ENCODE measurements at places on chromosomes 2 and 18.

DNA sequence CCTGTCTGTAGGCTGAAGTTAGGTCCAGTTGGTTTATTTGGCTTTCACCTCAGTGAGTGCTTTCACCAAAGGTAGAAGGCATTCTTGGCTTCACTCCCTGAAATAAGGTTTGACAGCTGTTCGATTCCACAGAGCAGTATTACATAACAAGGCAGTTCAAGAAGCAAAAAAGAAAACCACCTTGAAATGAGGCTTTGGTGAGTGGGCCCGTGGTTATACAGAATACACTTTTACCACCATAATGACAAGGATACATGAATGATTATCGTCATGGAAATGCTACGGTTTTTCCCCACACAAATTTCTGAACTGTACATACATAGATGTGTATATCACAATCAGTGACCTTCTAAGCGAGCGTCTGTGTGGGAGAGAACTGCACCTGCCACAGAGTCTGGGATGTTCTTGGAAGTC is 80.0 kb upstream of the CHRNA1 start:
- DNase-seq = no peak

- DNase-seq = no peak
Observed at GRCh38 chr2:165406173-165406572, 63.3 kb upstream of the CSRNP3 start.

DNA sequence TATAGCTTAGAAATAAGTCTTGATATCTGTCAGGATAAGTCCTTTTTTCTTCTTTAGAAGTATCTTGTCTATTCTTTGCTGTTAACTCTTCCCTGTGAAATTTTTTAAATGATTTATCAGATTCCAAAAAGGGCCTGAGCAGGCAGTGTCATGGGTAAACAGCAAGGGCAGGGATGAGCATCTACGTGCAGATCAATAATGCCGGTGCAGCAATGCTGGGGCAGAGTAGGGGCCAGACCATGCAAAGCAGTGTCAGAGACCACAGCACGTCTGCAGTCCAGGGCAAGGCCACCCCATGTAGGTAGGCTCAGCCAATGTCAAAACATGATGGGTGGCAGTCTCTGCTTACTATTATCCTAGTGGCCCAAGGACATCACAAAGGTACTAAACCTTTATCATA is 182.2 kb downstream of the TMEM247 start:
- DNase-seq = no peak

DNA sequence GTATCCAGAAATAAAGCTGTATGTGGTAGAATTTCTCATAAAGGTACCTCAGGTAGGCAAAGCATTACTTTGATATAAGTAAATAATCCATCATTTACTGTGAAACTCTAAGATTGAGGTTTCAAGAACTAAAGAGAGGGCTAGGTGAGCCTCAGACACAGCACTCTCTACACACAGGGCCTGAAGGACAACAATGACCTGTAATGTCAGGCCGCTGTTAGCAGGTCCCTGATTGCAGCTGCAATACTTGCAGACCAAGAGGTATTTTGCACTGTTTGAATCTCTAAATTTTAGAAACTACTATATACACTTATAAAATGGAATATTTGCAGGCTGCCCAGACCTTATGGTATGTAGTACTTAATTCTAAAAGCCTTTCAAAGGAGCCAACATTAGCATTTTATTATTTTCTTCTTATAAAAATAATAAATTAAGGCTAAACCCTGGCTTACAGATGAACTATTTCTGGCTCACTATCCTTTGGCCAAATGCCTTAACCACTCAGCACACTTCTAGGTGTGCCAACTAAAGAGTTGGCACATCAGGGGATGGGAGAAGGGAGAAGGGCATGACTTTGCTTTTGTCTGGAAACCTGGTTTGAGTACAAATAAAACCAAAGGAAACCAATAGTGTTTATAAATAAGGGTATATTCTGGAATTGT is 66.7 kb upstream of the SLC39A10 start:
- DNase-seq = no peak

DNA sequence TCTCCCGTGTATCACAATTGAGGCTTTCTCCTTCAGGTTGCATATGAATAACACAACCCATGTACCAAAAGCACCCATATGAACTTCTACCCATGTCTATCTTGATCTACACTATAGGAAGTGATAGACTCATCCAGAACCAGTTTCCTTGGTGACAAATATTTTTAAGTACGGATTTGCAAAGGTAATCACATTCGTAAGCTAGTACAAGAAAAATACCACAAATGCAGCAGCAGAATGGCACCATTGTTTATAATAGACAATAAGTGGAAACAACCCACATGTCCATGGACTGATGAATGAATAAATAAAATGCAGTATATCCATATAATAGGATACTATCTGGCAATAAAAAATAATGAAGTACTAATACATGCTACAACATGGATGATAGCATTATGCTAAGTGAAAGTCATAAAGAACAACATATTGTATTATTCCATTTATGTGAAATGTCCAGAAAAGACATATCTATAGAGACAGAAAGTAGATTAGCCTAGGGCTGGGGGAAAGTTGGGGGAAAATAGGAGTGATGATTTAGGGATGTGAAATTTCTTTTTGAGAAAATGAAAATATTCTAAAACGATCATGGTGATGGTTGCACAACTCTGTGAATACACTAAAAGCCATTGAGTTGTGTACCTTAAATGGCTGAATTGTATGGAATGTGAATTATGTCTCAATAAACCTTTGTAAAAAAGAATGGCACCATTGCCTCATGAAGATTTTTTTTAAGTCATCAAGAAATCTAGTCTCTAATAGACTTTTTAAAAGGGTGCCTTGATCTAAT is 3.4 kb upstream of the CCDC88A start:
- peak; percentile 78 for DNase-seq

DNA sequence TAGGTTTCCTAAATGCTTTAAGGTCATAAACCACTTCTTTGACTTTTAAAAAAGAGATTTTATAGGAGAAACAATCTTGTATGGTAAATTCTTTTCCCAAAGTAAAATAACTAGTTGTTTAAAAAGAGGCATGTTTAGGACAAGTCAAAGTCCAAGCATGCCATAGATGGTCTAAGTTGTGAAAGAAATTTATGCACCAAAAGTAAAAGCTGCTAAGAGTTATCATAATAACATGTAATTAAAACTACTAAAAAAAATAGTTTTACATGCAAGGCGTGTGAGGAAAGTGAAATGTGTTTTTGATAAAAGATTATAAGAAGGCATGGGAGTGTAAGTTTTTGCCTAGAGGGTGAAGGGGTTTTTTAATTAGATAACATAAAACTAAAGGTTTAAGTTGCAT is 22.5 kb downstream of the FAM210A start:
- DNase-seq = no peak

DNA sequence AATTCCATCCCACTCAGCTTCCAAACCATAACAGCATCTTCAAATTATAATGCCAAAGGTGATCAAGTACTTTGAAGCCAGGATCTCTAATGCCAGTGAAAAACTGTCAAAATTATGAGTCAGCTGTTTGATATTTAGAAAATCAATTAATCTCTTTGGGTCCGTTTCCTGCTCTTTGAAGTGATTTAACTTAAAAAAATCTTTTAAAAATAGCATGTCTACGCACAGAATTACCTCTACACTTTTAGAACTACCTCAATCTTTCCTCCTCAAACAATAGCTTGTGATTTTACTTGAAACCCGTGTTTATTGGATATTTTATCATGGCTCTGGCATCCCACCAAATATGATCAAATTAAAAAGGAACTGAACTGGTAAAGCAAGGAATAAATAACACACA is 31.3 kb upstream of the TANK start:
- DNase-seq = no peak

DNA sequence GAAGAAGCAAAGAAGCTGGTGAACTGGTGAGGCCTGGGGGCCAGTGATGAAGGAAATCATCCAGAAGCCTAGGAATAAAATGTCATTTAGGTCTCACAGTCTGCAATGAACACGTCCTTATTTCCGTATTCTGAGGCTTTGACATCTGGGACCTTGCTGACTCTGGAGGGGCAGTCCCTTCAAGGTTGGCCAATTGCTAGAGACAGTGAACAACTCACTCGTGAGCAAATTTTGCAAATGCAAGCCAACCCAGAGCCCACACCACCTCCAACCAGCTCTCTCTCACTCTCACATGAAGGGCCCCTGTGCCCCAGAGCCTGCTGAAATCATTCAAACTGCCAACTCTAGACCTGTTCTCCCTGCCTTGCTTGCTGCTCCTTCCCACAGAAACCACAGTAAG is 279.1 kb upstream of the LYPD1 start:
- no peak for DNase-seq

GRCh38 chr2:22887845-22888244 is 497.1 kb upstream of the KLHL29 start:
- DNase-seq = no peak

DNA sequence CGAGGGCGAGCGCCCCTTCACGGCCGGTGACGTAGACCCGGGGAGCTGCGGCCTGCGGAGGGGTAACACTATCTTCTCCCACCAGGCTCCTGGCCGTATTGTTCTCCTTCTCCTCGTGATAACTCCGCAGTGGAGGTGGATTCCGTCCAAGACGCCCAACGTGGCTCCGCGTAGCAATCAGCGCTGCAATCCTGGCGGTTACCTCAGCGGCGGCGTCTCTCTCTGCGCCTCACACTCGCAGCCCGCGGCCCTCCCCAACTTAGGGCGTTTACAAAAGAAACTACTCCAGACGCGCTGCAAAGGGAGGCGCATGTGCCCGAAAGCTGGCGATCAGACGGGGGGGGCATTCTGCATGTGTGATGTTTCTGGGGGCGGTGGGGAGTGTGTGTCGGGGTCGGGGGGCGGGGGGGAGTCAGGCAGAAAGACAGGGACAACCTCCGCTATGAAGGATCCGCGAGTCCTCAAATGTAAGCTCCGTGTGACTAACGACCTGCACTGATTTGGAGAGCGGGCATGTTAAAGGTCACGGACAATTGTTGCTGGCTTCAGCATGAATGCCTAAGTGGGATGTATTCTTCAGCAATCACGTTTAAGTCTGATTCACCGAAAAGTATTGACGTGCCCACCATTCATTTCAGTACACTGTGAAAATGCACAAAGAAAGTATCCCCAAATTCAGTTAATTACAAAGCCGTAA is 1.3 kb upstream of the ZNF516 start:
- DNase-seq = peak; percentile 78

- DNase-seq = no peak
Observed at GRCh38 chr2:63055226-63056106, 4.8 kb downstream of the OTX1 start.

GRCh38 chr18:25278394-25278793 is 73.6 kb downstream of the ZNF521 start:
- no peak for DNase-seq

DNA sequence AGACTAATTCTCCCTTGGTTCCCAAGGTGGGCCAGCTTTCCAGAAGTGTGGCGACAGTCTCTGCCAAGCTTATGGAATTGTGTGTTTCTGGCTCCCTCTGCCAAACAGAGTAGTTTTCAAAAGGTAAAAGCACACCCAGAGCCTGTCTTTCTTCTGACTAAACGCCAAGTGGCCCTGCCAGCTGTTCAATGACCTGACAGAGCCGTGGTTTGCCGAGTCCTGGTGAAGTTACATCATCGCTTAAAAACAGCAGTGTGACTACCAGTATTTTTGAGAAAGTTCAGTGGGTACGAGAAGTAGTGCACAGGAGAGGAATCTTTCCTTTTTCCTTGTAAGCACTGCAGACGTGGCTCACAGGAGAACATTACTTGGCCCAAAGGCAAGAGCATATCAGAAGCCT is 1.9 kb downstream of the PER2 start:
- DNase-seq = no peak

- no peak for DNase-seq
Observed at GRCh38 chr2:238238311-238238765, 1.5 kb downstream of the HES6 start.

DNA sequence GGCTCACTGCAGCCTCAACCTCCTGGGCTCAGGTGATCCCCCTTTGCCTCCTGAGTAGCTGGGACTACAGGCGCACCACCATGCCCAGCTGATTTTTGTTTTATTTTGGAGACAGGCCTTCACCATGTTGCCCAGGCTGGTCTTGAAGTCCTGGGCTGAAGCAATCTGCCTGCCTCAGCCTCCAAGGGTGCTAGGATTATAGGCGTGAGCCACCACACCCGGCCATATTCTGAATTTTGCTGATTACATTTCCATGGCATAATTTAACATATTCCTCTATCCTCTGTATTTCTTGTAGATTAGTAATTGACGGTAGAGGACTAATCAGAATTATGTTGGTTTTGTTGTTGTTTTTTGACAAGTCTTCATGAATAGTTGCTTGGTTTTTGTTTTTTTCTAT is 50.6 kb downstream of the MEX3C start:
- DNase-seq = no peak

DNA sequence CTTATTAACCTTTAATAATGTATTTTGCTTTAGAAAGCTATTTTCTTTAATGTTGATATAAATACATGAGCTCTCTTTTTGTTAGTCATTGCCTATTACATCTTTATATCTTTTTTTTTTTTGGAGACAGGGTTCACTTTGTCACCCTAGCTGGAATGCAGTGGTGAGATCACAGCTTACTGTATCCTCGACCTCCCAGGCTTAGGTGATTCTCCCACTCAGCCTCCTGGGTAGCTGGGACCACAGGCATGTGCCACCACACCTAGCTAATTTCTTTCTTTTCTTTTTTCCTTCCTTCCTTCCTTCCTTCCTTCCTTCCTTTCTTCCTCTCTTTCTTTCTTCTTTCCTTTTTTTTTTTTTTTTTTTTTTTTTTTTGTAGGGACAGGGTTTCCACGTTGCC is 15.4 kb downstream of the NAB1 start:
- DNase-seq = no peak

GRCh38 chr18:41858761-41859555 is 96.1 kb upstream of the PIK3C3 start:
- no peak for DNase-seq

GRCh38 chr2:72220170-72220569 is 72.5 kb upstream of the CYP26B1 start:
- no peak for DNase-seq

- no peak for DNase-seq
Observed at GRCh38 chr2:109519513-109519912, 94.3 kb downstream of the SEPTIN10 start.

DNA sequence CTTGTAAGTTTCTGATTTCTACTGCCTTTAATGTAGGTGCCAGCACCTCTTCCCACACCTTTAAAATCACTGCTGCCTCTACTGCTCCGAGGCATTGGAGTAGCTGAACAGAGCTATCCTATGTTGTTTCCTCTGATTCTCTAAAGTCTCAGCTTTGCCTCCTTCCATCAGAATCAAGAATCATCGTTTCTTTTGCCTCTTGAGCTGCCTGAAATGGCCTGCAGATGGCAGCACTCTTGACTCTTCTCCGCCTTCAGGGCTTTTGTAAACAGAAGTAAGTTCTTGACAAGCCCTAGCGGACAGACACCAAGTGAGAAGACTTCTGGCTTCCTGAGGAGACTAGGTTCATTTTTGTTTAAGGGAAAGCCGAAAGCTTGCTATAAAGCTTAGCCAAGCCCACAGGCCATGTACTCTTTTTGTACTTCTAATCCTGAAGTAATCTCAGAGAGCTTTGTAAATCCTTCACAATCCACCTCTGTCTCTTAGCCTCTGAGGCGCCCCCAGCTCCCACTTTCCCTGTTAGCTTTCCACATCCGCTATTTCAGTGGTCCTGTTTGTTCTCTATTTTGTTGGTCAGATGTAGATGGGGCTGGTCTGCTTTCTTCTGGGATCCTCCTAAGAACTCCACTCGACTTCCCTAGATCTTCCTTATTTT is 48.4 kb downstream of the GTF3C3 start:
- peak; percentile 78 for DNase-seq

GRCh38 chr2:142100970-142101369 is 29.8 kb downstream of the LRP1B start:
- DNase-seq = no peak

- no peak for DNase-seq
Observed at GRCh38 chr18:47748093-47748796, 182.2 kb downstream of the SMAD2 start.

- peak; percentile 24 for DNase-seq
Observed at GRCh38 chr18:5294113-5294456, 1.4 kb downstream of the ZBTB14 start.

- no peak for DNase-seq
Observed at GRCh38 chr2:72989770-72990556, 72.6 kb downstream of the EMX1 start.
